NB4 (cell line): ENCODE measurements at places on chromosomes 3 and 15.

- DNase-seq: peak; percentile 25
These were observed 48.5 kb downstream of the KATNBL1 start for GRCh38 chr15:34161329-34161963.

- peak; percentile 16 for DNase-seq
These were observed 57.9 kb upstream of the RNU6-1 start for GRCh38 chr15:67897646-67898339.

- DNase-seq: no peak
These were observed 179.3 kb upstream of the UBE2E1 start for GRCh38 chr3:23626442-23626841.

DNA sequence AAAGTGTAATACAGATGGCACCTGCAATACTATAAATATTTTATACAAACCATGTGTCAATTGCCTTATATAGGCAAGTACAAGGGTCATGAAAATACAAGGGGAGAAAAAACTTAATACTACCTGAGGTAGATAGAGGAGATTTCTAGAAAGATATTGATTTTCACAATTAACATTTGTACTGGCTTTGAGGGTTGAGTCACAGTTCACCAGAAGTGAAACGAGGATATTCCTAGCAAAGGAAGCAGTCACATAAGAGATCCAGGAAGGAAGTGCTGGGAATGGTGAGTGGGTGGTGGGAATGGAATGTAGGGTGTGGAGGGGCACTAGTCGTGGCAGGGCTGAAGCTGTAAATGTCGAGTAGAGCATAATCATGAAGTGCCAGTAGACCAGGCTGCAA, 108.7 kb downstream of the P2RY1 start:
- no peak for DNase-seq

DNA sequence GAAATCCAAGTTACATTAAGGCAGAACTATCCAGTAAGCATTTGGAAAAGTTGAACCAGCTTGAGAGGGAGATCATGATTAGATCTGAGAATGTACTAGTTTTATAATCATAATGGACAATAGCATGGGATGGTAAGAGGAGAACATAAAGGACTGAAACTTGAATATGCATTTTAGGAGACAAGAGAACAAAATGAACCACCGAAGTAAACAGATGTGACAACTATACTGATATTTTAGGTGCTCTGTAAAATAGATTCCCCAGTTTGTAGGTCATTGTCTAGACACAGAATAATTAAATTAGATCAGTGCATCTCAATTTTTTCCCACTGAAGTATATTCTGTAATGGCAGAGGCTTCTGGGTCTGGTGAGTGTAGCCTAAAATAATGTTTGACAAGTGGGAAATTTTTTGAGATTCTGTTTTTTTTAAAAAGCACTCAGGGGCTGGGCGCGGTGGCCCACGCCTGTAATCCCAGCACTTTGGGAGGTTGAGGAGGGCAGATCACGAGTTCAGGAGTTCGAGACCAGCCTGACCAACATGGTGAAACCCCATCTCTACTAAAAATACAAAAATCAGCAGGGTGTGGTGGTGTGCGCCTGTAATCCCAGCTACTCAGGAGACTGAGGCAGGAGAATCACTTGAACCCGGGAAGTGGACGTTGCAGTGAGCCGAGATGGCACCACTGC, 16.3 kb downstream of the ECT2 start:
- DNase-seq: no peak

- peak; percentile 80 for DNase-seq
These were observed 783 bp downstream of the RNF168 start for GRCh38 chr3:196502775-196503195.

- DNase-seq: peak; percentile 92
These were observed 58.4 kb upstream of the HRH1 start for GRCh38 chr3:11095932-11096265.
